ENCODE measurements at places on chromosomes 13 and 19.
A peak's percentile ranks its signal among the peaks of the same experiment; 100 is the strongest.

DNA sequence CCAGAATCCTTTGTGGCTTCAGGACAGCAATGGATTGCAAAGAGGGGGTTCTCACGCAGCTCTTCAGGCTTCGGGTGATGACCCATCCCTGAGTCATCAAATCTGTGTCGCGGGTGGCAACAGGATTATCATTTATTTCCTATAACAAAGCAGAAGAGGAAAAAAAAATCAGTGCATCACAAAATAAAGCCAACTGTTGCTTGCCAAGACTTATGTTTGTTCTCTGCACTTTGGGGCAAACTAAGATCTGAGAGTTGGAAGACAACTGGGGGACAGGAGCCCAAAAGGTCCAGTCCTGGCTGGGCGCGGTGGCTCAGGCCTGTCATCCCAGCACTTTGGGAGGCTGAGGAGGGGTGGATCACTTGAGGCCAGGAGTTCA, 6.4 kb downstream of the GNA15 start:
- DNase-seq, result no peak
- no peak overlapping the region for H3K4me3 ChIP-seq
- no peaks in the 10 kb centered on the region for H3K36me3 ChIP-seq
- no peaks in the 10 kb centered on the region for H3K27me3 ChIP-seq
- peak overlapping the region; percentile 61 for H3K27ac ChIP-seq
- peaks cover 12% of the 10 kb centered on the region for H3K4me1 ChIP-seq

DNA sequence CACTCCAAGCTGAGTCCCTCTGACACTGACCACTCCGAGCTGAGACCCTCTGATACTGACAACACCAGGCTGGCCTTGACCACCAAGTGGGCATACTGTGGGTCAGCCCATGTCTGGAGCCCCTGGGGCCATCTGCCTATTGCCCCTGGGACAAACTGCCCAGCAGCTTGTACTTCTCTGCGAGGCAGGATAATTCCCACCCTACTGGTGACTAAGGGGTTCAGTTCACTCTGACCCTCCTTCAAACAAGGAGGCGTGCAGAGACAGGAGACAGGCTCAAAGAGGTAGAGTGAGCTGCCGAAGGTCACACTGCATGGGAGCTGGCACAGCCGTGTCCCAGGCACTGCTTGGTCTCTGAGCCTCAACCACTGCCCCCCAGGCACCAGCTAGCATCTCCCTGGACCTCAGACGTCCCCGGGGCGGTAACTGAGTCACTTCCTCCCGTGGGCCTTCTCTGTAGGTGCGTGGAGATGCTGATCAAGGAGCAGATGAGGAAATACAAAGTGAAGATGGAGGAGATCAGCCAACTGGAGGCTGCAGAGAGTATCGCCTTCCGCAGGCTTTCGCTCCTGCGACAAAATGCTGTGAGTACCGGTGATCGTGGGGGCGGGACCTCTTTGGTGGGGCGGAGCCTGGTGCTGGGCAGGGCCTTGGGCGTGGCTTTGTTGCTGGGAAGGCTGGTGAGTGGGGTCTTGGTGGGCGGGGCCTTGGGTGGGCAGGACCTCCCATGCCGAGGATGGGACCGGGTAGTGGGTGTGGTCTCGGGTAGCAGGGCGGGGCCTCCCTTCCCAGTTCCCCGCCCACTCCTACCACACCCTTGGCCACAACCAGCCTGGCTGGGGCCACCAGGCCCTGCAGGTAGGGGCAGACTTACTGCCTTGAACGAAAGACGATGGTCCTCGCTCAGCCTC, 5.8 kb upstream of the USE1 start:
- H3K36me3 ChIP-seq, result peaks cover 68% of the 10 kb centered on the region
- no peaks in the 10 kb centered on the region for H3K27me3 ChIP-seq
- H3K4me1 ChIP-seq, result no peaks in the 10 kb centered on the region
- no peak overlapping the region for H3K4me3 ChIP-seq
- DNase-seq, result no peak

DNA sequence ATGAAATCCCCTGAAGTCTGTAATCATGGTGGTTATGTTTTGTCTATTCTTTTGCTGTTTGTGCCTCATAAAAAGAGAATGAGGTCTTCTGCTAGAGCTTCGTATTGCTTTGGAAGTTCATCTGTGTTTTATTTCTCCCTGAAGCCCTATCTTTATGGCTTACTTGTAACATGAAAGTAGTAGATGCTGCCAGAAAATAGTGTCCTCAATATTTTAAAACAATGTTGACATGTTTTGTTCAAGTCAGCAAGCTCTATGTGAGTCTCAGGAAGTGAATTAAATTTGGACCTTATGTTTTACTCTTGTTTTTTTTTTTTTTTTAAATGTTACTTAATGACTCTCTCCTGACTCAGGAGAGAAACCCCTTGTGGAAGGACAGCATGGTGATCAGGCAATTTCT, 130.5 kb downstream of the B3GLCT start:
- no peak for DNase-seq
- H3K27me3 ChIP-seq, result no peaks in the 10 kb centered on the region
- H3K27ac ChIP-seq, result no peak overlapping the region
- no peak overlapping the region for H3K4me3 ChIP-seq
- no peaks in the 10 kb centered on the region for H3K4me1 ChIP-seq

- no peak overlapping the region for H3K4me3 ChIP-seq
- no peak overlapping the region for H3K27ac ChIP-seq
- no peak for DNase-seq
- H3K27me3 ChIP-seq, result no peaks in the 10 kb centered on the region
- H3K36me3 ChIP-seq, result no peaks in the 10 kb centered on the region
Measured at GRCh38 chr13:32016631-32017030, 14.9 kb upstream of the FRY start.

DNA sequence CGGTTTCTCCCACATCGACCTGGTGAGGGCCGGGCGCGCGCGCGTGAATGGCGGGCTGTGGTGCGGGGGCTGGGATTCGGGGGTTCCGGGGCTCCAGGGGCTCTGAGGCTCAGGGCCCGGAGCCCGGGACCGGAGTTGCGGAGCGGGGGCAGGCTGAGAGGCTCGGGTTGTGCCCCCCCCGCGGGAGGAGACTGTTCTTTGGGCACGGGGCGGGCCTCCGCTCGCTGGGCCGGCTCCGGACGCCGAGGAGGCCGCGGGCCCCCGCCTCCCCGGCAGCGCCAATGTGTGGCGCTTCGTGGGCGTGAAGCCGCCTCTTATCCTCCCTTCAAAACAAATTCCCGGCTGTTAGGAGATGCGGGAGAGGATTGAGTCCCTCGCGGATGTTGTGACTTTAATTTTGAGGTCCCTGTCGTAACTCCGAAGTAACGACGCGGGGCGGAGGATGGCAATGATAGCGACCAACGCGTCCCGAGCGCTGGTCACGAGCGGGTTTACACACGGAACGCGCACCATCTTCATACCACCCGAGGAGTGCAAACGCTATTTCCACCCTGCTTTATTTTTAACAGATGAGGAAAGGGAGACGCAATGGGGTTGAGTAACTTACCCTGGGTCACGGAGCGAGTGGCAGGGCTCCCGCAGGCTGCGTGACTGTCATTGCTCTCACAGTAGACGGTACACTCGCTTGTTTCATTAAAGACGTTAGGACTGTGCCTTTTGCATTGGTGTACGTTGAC, 536 bp downstream of the UBA2 start:
- H3K4me1 ChIP-seq, result peaks cover 10% of the 10 kb centered on the region
- peaks cover 4% of the 10 kb centered on the region for H3K36me3 ChIP-seq
- H3K4me3 ChIP-seq, result peak overlapping the region; percentile 90
- DNase-seq, result peak; percentile 32
- H3K27me3 ChIP-seq, result no peaks in the 10 kb centered on the region

DNA sequence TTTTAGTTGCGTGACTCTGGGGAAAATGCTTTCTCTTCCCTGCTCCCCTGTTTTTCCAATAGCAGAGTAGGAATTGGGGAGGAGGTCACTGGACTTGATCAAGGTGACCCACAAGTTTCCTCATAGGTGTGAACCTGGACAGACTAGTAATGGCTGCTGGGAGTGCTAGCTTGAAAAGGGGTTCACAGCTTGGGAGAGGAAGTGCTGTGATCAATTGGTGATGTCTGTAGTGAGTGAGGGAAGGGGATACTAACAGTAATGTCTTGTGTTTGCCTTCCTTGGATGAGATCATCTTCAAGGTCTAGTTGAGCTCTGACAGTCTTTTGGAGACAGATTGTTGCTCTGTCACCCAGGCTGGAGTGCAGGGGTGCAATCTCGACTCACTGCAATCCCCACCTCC, 1.7 kb downstream of the BCL2L12 start:
- H3K4me1 ChIP-seq, result peaks cover 8% of the 10 kb centered on the region
- DNase-seq, result no peak
- H3K27ac ChIP-seq, result no peak overlapping the region
- H3K36me3 ChIP-seq, result peaks cover 9% of the 10 kb centered on the region

DNA sequence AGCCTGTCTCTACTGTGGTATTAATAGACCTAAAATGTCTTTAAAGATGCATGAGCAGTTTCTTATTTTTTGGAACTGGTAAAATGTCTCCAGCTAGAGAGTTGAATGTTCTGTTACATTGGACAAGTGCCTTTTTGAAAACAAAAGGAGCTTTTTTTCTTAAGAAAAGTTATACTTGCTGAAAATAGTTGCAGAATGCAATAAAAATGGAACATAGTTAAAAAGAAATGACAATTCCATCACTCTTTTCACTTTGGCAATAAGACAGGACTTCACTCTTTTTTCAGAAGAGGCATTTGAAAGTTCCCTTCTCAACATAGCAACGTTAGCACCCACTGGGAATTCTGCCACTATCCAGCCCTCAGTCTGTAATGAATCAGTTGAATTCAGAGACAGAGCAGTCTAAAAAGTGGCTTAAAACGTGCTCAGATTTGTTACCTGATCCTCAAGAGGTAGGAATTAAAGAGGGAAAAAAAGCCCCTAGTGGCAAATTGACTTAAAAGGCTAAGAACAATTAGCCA, 10.1 kb downstream of the RGCC start:
- peaks cover 38% of the 10 kb centered on the region for H3K36me3 ChIP-seq
- H3K4me3 ChIP-seq, result no peak overlapping the region
- no peak overlapping the region for H3K27ac ChIP-seq

GRCh38 chr13:114115191-114115671, 17.2 kb downstream of the RASA3 start:
- H3K27ac ChIP-seq, result peak overlapping the region; percentile 66
- H3K4me3 ChIP-seq, result no peak overlapping the region
- DNase-seq, result peak; percentile 52
- no peaks in the 10 kb centered on the region for H3K27me3 ChIP-seq

DNA sequence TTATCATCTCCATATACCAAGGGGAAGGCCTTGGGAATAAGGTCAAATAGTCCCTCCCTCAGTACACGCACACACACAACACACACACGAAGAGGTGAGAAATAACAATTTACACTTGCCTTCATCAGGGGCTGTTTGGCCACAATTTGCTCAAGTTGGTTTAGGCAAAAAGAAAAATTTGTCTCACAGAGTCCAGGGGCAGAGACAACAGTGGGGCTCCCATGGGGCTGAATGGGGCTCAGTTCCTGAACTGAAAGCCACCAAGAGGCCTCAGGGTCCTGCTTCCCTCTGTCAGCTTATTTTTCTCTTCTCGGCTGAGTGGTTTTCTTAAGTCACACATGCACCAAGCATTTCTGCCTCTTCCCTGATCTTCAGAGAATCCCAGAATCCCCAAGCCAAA, 35.5 kb downstream of the PCDH8 start:
- H3K4me1 ChIP-seq, result no peaks in the 10 kb centered on the region
- DNase-seq, result no peak
- no peak overlapping the region for H3K4me3 ChIP-seq
- H3K27me3 ChIP-seq, result no peaks in the 10 kb centered on the region
- H3K36me3 ChIP-seq, result no peaks in the 10 kb centered on the region

- DNase-seq, result no peak
- no peaks in the 10 kb centered on the region for H3K27me3 ChIP-seq
- no peak overlapping the region for H3K4me3 ChIP-seq
- H3K4me1 ChIP-seq, result no peaks in the 10 kb centered on the region
Measured at GRCh38 chr19:49976496-49976895, 15.5 kb upstream of the SIGLEC11 start.

- H3K27ac ChIP-seq, result no peak overlapping the region
- no peak for DNase-seq
- no peaks in the 10 kb centered on the region for H3K27me3 ChIP-seq
- no peak overlapping the region for H3K4me3 ChIP-seq
Measured at GRCh38 chr19:28609944-28610343, 603.0 kb downstream of the UQCRFS1 start.

DNA sequence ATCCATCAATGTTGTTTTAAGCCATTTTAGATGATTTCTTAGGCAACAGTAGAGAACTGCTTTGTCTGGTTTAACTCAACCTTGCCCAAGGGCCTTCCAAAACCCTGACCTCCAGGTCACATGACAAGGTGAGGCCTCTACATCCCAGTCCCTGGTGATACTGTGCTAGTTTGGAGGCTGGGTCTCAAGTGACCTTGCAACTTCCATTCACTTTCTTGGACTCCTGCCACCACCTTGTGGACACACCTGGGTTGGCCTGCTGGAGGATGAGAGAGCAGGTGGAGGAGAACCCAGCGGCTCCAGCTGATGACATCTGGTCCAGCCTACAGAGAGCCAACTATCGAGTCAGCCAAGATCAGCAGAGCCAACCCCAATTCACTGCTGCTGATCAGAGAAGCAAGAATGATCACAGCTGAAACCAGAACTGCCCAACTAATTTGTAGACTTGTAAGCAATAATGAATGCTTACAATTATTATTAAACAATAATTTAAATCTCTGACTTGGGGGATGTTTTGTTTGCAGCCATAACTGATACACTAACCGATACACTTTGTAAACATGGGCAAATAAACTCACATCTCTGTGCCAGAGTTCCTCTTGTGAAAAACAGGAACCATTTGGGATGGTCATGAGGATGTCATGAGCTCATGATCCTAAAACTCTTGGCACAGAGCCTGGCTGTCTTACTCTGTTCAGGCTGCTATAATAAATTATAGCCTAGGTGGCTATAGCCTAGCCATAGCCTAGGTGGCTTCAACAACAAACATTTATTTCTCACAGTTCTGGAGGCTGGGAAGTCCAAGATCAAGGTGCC, 11.5 kb downstream of the FAM187B start:
- no peak overlapping the region for H3K4me3 ChIP-seq
- no peak overlapping the region for H3K27ac ChIP-seq
- peaks cover 3% of the 10 kb centered on the region for H3K4me1 ChIP-seq
- no peaks in the 10 kb centered on the region for H3K27me3 ChIP-seq
- peak; percentile 32 for DNase-seq

GRCh38 chr13:112887151-112887550, 81.9 kb upstream of the MCF2L start:
- no peak overlapping the region for H3K4me3 ChIP-seq
- no peak overlapping the region for H3K27ac ChIP-seq
- no peak for DNase-seq
- H3K27me3 ChIP-seq, result no peaks in the 10 kb centered on the region
- H3K4me1 ChIP-seq, result no peaks in the 10 kb centered on the region
- peaks cover 19% of the 10 kb centered on the region for H3K36me3 ChIP-seq
